RPMI7951 (cell line): ENCODE measurements at places on chromosomes 3 and 15.

- no peak for DNase-seq
Measured at GRCh38 chr15:46856839-46857502, 860.3 kb upstream of the SEMA6D start.

GRCh38 chr3:12839156-12839946, 2.0 kb downstream of the RPL32 start:
- DNase-seq = no peak

DNA sequence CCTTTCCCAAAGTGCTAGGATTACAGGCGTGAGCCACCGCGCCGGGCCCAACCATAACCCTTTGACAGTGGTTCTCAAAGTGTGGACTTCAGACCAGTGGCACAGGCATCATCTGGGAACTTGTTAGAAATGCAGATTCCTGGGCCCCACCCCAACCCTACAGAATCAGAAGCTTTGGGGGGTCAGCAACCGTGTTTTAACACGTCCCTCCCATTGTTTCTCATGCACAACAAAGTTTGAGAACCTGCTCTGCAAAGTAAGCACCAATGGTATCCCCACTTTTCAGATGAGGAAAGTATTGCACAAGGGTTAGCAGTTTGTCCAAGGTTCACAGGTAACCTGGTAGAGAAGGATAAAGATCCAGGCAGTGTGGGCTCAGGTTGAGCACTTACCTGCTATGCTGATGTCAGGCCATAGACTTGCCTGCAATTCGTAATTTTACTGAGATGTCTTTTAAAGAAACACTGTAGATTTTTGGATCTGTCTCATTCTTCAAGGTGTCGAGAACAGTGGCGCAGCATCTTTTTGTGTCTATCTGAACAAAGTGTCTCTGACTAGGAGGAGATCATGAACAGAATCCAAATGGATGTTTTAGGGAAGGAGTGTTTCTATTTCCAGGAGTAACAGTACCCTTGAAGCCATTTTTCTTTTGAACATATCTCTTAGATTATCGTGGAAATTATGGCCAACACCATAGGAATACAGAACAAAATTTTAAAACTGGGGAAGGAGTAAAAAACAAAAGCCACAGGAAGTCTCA, 2.5 kb downstream of the GXYLT2 start:
- no peak for DNase-seq

- no peak for DNase-seq
Measured at GRCh38 chr15:41377978-41378377, 24.3 kb downstream of the NDUFAF1 start.

DNA sequence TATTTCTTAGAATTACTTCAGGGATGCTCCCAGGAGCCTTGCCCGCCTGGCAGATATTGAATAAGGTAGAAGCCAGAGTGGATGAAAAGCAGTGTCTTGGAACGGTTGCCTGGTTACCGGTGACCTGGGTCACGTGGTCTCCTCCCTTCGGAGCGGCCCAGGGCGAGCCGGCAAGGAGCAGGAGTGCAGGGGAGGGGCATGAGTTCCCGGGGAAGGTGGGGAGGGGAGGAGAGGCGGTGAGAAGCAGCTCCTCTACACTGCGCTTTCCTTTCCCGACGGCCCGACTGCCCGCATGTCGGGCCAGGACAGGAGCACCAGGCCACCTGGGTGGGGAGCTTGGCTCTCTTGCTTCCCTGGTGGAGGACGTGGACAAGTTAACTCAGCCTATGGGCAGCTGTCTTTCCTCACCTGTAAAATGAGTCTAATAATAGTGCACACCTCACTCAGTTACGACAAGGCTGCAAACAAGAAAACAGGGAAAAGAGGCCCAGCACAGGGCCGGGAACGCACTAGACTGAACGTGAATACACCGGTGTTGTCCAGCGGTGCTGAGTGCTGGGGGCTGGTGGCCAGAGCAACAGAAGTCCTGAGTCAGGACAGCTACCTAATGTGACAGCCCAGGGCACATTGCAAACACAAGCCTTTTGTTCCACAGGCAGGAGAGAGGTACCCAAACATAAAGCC, 198.3 kb downstream of the ADAMTS9 start:
- no peak for DNase-seq

DNA sequence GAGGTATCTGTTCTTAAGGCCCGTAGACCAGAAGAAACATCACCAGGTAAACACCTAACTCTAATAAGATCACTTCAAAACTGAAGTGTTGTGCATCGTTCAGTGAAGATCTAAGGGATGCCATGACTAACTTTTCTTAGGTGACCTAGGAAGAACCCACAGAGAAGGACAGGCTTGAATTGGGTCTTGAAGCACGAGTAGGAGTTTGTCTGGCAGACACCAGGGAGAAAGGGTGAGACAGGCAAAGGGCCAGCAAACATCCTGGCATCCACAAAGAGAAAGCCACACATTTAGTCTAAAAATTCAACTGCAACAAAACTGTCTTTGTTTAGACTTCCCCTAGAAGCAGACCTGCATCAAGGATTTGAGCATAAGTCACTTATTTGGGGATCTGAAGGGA, 15.5 kb upstream of the CMTM8 start:
- no peak for DNase-seq

DNA sequence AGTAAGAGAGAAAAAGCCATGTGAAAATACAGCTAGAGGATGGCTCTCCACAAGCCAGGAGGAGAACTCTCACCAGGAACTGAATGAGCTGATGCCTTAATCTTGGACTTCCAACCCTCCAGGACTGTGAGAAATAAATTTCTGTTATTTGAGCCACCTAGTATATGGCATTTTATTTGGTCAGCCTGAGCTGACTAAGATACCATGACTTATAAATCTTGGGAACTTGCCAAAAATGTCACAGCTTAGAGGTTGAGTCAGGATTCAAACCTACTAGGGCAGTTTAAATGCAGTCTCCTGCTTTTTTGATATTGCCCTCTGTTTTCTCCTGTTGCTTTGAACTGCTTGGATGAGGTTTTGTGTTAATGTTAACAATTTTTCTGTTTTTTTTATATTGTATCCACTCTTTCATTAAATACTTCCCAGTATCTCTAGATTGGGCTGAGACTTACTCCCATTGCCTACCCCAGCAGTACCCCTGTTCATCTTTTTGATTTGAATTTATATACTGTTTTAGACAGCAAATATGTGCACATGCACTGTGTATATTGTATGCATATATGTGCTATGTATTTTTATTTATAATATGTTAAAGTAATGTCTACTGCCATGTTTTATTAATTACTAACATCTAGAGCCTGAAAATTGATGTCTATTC, 1223.2 kb downstream of the OTOL1 start:
- peak; percentile 58 for DNase-seq

GRCh38 chr3:187770224-187770623, 25.0 kb upstream of the BCL6 start:
- DNase-seq = no peak

DNA sequence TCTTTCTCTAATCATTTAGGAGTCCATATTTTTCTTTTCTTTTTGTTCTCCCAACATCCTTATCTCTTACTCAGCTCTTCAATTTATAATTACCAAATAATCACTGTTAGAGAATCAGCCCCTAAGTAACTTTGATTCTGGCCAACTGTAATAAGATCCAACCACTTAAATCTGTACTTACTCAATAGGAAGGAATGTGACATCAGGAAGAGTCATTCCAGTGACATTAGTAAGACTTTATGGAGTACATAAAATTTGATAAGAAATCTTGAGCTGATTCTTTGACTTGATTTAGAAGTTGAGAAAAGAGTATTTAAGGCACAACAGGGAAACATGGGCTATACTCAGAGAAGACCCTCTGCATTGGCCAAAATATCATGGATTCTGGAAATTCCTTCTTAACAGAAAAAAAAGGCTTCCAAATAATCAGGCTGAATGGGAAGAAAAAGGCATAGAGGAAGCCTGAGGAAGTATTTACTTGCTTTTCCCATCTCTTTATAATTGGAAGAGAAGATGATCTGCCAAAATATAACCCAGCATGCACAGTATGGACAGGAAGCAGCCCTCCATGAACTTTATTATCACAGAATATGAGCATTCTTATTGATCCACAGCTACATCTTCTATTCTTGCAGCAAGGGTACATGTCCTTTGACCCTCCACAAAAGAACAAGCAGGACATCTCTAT, 289.7 kb upstream of the TPRG1 start:
- peak; percentile 90 for DNase-seq

DNA sequence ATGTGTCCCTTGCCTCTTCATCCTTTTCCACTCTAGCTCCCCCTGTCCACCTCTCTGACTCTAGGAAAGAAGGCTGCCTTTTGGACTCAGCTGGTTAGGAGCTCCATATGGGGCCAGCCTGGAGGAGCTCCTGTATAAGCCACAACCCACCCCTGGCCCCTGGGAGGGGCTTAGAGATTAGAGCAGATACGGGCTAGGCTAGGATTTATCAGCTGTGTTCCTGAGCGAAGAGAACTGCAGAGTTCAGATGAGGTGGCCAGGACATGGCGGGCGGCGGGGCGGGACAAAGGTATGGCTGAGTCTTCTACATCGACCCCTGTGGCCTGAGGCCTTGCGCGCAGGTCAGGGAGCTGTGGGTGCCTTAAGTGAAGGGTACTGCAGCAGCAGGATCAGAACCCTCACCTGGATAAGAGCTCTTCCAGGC, 7.9 kb downstream of the NBEAL2 start:
- no peak for DNase-seq
